ENCODE measurements at places on chromosomes 1 and 21.

DNA sequence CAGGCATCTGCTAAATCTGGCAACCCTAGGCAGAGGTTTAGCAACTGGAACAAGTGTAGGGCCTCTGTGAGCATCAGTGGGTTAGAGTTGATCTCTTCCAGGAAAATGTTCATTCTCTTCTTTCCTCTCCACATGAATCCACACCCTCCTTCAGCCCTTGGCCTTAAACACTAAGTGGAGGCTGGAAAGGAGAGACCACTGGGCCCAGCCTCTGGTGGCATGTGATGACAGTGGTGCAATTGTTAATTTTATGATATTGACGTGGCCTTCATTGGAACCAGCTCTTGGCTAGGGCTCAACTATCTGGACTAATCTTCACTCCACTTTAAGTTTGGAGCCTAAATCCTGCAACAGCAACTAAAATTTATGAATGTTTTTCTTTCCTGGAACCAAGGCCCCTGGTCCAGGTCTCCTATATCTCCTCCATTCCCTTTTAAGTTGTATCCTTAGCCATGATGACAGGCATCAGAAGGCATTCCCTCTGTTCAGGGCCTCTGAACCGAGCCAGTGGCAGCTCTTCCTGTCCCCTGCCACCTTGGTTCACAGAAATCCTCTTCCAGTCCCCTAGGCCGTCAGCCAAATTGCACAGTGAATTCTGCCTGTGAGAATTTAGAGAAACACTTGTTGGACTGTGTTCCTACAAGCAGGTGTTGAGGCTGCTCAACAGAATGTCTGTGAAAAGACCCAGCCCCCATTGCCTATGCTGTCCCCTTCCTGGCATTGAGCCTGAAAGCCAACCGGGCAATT, 132.2 kb downstream of the PSMG1 start:
- DNase-seq = no peak

GRCh38 chr1:87642581-87643221, 314.0 kb downstream of the LMO4 start:
- DNase-seq = no peak

DNA sequence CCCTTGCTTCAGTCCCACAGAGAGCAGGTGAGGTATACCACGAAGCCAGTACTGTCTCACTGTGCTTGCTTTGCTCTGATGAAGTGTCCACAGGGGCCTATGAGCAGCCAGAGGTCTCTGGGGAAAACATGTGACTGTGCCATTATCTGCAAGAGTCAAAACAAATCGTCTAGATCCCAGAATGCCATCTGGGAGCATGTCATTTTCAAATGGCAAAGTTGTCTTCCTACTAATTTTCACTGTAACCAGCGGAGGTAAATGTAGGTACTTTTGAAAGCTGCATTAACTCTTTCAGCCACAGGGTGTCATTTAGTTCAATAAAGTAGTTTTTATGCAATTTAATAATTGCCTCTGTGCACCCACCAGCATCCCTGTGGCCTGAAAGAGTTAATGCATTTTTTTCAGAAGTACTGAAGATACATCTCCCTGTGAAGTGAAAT, 173.6 kb upstream of the SGIP1 start:
- DNase-seq = no peak

DNA sequence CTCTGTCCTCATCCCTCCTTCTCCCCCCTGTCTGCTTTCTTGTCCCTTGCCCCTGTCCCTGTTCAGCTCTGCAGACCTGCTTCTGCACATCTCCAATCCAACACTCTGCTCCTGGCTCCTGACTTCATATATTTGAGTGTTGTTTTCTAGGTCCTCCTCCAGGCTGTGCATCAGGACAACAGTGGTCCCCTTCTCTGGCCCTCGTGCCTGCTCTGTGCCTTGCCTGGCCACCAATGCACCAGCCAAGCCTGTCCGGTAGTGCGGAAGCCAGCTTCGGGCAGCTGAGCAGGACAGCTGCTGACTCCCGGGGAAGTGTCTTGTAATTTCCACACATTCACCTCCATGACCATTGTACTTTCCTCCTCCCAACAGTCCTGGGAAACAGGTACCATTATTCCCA, 203.4 kb upstream of the RAB4A start:
- DNase-seq = no peak

GRCh38 chr1:230794431-230794830, 47.2 kb downstream of the CAPN9 start:
- no peak for DNase-seq

- peak; percentile 83 for DNase-seq
Observed at GRCh38 chr1:46197964-46198811, at the start of gene POMGNT1. TSS of gene POMGNT1 (minus strand) at chr1:46198434. CDS start at chr1:46197821, 613 bp downstream.

DNA sequence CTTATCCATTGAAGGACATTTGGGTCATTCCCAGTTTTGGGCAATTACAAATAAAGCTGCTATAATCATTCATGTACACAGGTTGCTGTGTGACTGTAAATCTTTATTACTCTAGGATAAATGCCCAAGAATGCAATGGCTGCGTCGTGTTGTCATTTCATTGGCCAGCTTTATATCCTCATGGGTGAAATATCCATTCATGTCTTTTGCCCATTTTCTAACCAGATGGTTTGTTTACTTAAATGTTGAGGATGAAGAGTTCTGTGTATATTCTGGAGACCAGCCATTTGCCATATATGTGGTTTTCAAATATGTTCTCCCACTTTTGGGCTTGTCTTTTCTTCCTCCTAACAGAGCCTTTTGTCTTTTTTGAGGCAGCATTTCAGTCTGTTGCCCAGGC, 25.3 kb downstream of the TRIM11 start:
- DNase-seq = no peak

GRCh38 chr1:166165661-166166328, 1.0 kb downstream of the FAM78B start:
- no peak for DNase-seq

DNA sequence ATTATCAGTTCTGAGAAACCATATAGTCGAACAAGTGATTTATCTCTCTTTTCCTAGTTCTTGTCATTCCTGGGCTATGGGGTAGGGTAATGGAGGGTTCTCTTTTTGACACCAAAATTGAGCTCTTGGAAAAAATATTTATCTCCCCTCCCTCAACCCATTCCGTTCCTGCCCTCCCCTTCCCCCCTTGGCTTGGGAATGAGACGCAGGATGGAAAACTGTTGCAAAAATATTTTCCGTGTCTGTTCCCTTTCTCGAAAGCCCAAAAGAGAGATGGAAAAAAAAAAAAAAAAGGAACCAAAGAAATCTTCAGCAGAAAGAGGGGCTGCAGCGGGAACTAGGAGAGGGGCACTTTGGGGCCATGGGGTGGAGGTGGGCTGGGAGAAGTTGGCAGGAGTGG, 766 bp downstream of the ATP2B4 start:
- no peak for DNase-seq

GRCh38 chr1:243596431-243597062, 253.5 kb downstream of the AKT3 start:
- DNase-seq = no peak

GRCh38 chr1:163161337-163161736, 41.4 kb downstream of the RGS5 start:
- DNase-seq = no peak

DNA sequence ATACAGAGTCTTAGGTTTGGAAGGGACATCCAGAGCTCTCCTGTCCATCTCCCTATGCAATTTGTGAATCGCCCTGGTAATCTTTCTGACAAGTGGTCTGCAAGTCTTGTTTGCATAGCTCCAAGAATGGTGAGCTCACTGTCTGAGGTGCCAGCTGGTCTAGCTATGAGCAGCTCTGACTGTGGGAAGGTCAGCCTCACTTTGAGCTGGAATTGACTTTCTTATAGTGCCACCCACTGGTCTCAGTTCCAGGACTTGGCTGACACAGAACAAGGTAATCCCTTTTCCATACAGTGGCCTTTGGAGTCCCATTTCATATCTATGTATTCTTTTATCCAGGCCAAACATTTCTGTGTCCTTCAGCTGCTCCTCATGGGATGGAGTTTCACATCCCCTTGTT, 95.6 kb upstream of the C8B start:
- DNase-seq = no peak

DNA sequence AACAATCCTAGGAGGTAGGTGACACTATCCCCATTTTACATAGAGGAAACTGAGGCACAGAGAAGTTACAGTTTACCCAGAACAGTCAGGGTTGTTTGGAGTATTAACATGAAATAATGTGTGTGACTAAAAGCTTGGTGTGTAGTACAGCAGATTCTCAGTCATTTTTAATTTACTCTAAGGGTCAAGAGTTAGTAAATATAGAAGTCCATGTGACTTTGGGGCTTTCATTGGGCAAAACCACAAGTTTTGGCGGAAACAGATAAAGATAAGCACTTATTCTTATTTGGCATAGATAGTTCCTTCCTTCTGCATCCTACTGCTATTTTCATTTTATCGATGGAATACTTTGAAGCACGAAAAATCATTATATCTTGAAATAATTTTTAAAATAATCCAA, 128.5 kb downstream of the DNM3 start:
- no peak for DNase-seq

- no peak for DNase-seq
Observed at GRCh38 chr1:115838431-115839028, 2.4 kb downstream of the NHLH2 start.

- no peak for DNase-seq
Observed at GRCh38 chr1:81407000-81407821, 393.5 kb upstream of the ADGRL2 start.

DNA sequence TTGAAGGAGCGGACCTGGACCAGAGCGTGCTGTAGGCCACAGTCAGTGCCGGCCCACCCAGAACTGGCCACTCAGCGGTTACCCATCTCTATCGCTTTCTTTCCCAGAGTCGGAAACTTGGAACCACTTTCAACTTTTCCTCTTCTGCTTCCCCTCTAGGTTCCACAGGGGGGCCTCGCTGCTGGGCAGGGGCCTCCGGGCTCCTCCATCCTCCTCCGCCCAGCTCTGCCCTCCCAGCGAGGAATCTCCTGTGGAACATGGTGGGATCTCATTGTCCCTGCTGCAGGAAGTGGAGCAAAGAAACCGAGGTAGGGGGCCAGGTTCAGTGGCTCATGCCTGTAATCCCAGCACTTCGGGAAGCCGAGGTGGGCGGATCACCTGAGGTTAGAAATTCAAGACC, 139.2 kb downstream of the ETS2 start:
- DNase-seq = no peak

DNA sequence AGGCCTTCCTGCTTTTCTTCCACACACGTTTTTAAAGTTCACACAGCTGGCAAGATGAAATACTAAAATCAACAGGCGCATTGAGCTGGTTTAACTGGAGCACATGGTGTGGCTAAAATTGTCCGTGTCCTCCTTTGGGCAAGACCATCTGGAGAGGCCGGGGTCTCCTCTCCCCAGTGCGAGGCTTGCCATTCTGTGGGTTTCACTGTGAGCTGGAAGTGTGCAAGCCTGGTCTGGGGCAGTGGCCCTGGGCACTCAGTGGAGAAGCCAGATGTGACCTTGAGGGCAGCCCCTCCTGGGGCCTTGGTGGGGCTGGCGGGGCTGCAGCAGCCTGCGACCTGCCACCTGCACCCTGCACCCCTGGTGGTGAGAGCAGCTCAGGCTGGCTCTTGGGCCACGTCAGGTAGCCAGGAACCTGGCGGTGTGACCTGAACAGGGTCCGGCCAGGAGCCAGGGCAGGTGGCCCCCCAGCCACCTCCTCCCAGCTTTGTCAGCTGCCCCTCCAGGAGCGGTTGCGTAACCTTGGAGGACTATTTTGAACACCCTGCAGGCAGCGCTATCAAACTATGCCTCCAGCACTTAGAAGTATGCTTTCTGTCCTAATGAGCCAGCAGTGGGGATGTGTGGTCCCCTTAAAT, 52.4 kb downstream of the SLC37A1 start:
- DNase-seq = no peak

DNA sequence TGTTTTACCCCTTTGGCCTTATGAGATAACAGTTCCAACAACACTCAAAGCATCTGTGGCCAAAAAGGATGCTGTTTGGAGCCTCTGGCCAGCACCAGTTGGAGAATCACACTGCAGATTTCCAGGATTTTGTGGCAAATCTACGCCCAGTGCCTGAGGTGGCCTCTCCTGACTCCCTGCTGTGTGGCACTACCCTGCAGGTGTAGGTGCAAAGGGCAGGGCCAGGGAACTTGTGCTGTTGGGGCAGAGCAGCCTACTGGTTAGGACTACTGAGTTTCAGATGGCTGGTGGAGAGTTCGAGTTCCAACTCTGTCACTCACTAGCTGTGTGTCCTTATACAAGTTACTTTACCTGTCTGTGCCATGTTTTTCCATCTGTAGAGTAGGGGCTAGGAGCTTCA, 170.5 kb downstream of the PTPRU start:
- no peak for DNase-seq

DNA sequence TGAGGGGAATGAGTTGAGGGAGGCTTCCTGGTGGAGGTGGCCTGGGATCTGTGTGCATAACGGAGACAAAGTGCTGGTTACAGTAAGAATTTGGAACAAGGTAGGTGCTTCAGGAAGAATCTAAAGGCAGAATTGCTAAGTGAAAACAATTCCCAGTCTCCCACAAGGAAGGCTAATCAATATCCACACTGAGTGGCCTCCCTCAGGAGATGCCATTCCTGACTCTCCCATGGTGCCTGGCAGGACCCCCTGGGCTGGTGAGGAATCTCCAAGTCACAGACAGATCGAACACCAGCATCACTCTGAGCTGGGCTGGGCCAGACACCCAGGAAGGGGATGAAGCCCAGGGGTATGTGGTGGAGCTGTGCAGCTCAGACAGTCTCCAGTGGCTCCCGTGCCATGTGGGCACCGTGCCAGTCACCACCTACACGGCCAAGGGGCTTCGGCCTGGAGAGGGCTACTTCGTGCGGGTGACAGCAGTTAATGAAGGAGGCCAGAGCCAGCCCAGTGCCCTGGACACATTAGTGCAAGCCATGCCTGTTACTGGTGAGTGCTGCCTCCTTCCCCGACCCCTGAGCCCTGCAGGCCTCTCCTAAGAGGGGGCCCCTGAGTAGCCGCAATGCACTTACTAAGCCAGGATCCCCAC, 30.7 kb downstream of the IGFN1 start:
- DNase-seq = no peak

- DNase-seq = no peak
Observed at GRCh38 chr21:32900814-32901213, 124.9 kb upstream of the OLIG2 start.

GRCh38 chr1:77265180-77265579, 16.6 kb upstream of the AK5 start:
- no peak for DNase-seq

- DNase-seq = no peak
Observed at GRCh38 chr1:109271458-109271857, 11.5 kb downstream of the PSRC1 start.

DNA sequence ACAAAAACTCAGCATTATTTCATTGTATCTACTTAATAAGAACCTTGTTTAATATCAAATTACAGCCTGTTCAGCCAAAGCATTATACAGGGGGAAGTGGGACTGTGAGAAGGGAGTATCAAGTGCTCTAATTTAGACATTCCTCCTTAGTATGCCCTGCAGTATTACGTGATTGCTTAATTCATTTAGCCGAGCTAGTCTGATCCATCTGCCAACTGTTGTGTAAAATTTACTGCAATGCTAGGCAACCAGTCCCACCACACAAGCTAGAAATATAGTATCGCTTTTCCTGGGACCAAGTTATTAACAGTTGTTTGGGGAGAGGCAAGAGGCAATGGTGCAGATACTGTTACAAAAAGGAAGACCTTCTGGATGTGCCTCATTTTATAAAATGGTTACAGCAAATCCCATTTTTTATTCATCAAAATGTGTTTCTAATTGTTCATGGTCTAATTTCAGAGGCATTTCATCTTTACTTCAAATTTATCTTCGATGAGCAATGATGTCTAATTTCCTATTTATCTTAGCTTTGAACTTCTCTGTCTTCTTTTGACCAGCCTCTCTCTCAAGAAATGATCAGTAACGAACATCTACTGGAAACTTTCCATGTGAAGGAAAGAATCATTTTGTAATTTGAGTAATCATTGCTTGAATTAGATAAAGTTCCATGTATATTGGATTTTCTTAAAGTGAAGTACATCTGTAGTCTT, 283.3 kb downstream of the DUSP10 start:
- no peak for DNase-seq

Data from activated T-cell treated with anti-CD3 and anti-CD28 coated beads for 48 hours (primary cell).